Stimulated activated CD4-positive, alpha-beta T cell treated with anti-CD3 and anti-CD28 coated beads, Interleukin-15, amount 100 ng/mL, for 48 hours (primary cell): ENCODE measurements at places on chromosomes 4 and X.
A peak's percentile ranks its signal among the peaks of the same experiment; 100 is the strongest.

DNA sequence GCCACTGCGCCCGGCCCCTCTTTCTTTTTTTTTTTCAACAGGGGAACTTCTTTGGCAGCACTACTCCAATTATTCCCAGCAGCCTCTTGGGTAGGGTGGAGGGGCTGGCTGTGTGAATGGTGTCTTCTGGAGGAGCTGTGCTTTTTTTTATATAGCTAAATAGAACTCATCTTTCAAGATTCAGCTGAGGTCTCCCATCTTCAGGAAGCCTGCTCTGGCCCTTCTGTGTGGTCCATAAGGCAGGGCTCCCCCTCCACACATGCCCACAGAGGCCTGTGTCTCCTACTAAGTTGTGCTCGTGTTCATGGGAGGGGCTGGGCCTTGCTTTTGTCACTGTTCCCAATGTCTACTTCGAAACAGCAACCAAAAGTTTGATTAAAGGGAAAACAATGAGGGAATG is 116.8 kb downstream of the AFAP1 start:
- no peak for DNase-seq

DNA sequence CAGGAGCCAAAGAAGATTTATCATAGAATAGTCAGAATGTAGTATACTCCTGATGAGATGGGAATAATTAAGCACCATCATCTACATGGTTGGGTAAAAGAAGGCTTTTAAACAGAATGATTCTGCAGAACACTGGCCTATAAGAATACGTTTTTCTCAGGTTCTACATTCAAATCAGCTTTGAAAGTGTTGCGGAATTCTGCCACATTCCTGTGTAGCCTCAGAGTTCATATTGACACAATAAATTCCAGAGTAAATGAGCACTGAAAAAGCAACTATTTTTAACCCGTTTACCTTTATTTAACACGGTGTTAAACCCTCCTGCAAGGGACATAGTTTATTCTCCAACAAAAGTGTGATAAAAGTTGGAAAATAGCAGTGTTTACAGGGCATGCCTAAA is 950.2 kb upstream of the SLIT2 start:
- no peak for DNase-seq

DNA sequence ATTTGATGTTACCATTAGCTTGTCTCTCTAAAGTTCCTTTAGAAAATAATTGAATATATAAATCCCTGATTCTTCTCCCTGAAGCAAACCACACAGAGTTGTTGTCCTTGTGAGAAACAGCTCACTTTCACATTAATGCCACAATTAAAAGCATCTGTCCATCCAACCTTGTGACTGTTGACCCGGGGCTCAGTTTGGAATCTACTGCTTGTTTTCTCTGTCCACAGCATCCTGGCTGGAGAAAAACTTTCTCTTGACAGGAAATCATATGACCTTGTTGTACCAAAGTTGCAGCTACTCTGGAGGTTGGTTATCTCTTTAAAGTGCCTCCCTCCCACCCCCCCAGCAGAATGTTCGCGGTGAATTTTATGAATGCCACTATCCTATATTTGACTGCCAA is 3.1 kb downstream of the PRKG2 start:
- no peak for DNase-seq

DNA sequence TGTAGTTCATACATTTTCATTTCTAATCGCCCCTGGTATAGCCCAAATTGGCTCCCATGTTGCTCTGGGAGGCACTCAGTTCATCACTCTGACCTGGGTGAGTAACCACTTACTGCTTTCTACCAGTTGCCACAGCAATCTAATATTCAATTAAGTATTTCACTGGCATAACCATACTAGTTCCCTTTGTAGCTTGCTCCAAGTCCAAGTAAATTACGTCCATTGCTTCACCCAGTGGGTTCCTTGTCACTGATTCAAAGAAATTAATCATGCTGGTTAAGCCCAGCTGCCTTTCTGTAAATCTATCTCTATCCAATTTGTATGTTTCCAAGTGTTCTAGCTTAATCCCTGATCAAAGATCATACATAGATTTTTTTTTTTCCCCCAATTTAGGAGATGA is 92.0 kb upstream of the CBR4 start:
- DNase-seq: no peak

- DNase-seq: no peak
Observed at GRCh38 chr4:24727390-24728224, 67.8 kb upstream of the SOD3 start.

DNA sequence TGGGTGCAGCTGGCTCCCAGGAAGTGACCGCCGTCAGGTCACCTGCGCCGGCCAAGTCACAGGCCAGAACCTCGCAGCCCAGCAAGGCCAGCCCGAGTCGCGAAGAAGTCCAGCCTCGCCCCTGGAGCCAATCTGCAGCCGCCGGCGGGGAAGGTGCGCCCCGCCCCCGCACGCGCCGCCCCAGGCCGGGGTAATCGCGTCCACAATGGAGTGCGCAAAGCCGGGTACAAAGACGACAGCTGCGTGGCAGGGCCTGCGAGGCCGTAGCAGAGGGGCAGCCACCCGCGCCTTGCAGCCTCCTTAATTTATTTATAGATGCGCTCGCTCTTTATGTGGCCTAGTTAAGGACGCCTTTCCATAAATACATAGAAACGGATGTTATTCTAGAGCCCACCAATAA is 139.4 kb upstream of the CPEB2 start:
- no peak for DNase-seq

DNA sequence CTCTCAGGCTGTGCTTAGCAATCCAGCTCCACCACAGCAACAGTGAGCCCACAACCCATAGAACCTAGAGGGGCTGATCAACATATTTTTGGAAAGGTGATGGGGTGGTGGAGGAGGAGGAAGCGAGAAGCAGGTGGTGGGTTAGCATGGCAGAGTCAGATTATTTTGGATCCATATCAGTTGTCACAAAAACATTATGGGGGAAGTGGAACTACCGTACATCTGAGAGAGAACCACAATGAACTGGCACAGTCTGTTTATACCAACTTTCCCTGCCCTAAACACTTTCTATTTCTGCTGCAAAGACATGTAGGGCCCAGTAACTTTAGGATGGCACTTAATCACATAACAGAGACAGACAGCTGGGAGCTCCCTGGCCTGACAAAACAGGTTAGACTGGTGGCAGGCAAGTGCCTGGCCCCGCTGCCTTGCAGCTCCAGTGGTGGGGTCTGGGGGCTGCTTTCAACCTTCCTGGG is 4.3 kb downstream of the SLC9A7 start:
- no peak for DNase-seq

- peak; percentile 25 for DNase-seq
Observed at GRCh38 chr4:128812442-128813235, 3.1 kb downstream of the JADE1 start.

DNA sequence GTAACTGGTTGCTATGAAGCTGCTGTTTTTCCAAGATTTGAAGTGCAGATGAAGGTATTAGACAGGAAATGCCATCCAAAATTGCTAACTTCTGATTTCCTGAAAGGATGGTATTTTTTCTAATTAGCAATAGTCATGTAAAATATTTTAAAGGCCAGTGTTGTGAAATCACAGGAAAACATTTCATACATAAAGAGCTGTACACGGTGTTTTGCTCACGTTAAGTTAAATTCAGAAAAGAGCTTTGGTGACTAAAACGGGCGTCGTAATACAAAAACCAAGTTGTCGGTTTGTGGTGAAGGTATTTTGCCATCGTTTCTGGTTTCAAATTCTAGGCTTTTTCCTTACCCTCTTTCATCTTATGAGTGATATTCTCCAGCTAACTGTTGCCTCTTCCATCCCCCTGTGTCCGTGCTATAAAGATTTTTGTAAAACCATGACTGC is 39.8 kb downstream of the AFF1 start:
- DNase-seq: no peak

DNA sequence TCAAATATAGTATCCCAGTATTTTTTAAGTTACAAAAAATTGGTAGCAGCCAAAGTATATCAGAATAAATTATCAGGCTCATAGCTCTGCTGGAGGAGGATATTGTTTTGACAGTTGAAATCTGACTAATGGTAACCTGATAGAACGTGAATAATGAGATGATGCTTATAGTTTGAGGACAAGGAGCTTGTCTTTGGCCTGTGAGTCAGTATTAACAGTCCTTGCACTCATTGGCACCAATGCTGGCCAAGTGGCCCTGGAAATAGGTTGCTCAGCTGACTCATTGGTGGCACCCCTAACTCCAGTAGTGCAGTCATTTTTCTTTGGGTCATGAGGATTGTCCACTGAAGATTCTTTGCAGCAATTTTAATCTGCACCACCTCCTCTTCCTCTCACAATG is 203.3 kb upstream of the JADE1 start:
- no peak for DNase-seq

DNA sequence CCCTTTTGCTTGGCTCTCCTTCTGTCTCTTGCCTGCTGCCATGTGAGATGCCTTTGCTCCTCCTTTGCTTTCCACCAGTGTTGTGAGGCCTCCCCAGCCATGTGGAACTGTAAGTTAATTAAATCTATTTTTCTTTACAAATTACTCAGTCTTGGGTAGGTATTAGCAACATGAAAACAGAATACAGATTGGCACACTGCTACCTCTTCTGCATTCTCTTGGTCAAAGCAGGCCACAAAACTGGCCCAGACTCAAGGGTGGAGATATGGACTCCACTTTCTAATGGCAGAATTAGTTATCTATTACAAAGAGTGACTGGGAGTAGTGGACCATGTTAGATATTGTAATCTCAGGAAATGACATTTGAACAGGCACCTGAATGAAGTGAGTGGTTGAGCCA is 21.5 kb upstream of the CCDC149 start:
- no peak for DNase-seq

DNA sequence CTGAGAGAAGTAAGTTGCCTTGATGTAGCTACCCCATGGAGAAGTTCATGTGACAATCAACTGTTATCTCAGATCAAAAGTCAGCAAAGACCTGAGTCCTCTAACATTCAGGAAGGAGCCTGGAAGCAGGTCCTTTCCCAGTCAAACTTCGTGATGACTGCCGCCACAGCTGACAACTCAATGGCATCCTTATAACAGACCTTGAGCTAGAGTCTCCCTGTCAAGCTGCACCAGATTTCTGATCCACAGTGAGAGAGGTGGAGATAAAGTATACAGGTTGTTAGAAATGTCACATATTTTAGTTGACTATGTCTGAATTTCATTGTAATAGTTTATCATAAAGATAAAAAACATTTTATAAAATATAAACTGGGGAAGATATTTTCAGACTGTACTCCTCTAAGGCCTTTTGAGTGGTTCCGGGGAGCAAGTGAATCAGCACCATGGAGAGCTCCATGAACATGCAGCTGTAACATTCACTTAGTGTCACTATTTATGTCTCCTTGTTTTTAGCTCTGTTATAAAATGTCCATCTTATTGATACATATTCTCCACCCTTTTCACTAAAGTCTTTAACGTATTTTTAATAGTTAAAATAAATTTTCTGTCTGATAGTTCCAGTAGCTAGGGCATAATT is 1653.5 kb upstream of the AGA start:
- DNase-seq: no peak

- DNase-seq: no peak
Observed at GRCh38 chr4:118745357-118745756, 60.2 kb downstream of the METTL14 start.

GRCh38 chr4:73740353-73740778 is at the start of gene CXCL8:
Gene CXCL8 (plus strand): TSS chr4:73740569. CDS start chr4:73740659, 90 bp downstream.
- no peak for DNase-seq

GRCh38 chr4:101274888-101275752 is 72.2 kb downstream of the PPP3CA start:
- DNase-seq: no peak

DNA sequence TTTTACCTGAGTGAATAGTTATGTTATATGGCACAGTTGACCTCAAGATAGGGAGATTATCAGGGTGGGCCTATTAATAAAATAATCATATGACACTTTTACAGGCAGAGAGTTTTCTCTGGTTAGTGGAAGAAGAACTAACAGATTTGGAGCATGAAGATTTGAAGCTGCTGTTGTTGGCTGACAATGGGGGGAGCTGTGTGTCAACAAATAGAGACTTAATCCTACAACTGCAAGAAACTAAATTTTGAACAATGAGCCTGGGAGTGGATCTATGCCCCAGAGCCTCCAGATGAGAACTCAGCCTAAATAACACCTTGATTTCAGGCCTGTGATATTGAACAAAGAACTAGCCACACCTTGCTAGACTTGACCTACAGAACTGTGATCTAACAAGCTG is 7.2 kb upstream of the CCSER1 start:
- DNase-seq: no peak

DNA sequence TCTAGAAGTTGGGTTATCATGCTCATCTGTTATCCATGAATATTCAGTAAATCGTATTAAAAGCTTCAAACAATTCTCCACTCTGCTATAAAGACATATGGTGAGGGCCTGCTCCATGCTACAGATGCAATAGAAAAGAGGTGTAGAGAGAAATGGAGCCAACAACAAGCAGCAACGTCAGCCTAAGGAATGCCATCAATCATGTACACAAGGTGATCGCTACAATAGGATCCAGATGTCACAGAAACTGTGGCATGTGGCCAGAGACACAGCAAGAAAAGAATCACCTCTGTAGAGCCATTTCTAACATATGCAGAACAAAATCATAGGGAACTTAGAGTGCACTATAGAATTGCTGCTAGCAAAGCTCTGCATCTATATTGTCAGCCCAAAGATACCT is 1188.1 kb downstream of the PCDH7 start:
- DNase-seq: no peak

- DNase-seq: no peak
Observed at GRCh38 chr4:46894826-46895225, 14.2 kb downstream of the COX7B2 start.

- DNase-seq: no peak
Observed at GRCh38 chr4:122772311-122772710, 39.8 kb downstream of the BBS12 start.

DNA sequence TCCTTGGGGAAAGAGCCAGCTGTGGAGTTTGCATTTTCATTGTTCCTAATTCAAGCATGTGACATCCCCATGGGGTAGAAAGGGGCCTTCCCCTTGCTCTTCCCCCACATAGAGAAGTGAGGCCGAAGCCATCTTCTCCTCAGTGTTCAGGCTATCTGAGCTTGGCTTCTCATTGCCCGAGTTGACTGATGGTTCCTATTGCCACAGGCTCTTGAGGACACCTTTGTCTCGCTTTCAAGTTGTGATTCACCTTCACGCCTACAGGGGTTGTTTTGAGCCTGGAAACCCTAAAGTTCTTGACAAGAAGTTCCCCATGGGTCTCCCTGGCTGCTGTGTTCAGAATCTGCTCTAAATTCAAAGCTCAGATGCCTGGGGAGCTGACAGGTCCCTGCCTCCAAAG is 25.0 kb downstream of the CCNQ start:
- no peak for DNase-seq

DNA sequence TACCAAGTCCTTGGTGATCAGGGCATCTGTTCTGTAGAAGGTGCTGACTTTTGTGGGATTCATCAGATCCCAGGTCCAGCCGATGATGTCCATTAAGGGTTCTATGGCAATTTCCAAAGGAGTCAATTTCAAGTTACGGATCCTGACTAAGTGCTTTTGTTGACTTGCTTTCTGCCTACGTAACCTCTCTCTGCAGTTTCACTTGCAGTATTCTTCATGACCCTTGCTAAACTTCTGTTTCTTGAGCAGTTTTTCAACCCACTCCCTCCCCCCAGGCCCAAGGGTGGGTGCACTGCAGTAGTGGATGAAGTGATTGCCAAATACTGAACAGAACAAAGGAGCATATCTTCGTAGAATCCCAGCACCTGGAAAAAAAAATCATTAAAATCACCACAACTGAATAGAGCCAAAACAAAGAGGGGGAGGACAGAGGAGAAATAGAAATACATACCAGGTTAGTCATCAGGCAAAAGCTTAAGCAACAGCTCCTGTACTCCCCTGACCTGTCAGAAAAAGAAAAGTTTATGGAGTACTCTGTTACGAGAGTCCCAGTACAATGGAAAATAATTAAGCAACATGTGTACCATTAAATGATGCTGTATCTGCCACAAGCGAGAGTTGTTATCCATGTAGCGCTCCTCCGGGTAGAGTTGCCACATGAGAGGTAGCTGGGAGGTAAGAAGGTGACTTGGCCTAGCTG is 5.8 kb downstream of the CMC4 start:
- DNase-seq: no peak
